Fibroblast of skin of left quadriceps (primary cell): ENCODE measurements at places on chromosomes 11 and 22.

DNA sequence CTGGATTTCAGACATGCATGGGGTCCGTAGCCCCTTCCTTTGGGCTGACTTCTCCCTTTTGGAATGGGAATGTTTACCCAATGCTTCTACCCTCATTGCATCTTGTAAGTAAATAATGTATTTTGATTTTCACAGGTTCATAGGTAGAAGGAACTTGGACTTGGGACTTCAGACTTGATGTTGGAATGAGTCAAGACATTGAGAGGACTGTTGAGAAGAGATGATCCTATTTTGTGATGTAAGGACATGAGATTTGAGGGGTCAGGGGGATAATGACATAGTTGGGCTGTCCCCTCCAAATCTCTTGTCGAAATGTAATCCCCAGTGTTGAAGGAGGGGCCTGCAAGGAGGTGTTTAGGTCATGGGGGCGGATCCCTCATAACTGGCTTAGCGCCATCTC, 933 bp upstream of the KRTAP5-10 start:
- DNase-seq = no peak

DNA sequence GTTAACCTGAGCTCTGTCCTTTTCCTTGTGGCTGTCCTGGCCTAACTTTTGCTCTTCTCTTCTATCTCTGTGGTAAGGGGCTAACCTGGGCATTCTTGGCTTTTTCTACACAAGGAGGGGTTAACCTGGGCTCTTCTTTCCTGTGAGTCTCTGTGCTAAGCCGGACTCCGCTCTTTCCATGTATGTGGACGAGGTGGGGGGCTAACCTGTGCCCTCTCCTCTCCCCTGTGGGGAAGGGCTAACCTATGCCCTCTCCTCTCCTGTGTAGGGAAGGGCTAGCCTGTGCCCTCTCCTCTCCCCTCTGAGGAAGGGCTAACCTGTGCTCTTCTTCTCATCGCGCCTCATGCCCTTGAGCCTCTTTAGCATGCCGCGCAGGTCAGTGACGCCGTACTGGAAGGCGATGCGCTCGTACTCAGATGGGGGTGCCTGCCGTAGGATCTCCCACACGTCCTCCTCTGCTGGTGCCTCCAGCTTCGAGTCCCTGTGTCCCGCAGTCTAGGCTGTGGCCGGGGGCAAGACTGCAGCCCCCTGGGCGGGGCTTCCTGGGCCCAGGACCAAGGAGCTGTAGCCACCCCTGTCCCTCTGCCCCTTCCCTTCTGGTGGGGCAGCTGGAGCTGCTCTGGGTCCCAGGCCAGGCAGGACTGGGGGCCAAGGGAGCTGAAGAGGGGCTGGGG, 6.5 kb downstream of the MYBPC3 start:
- no peak for DNase-seq

- no peak for DNase-seq
Observed at GRCh38 chr11:1031121-1031899, 5.2 kb downstream of the MUC6 start.

GRCh38 chr22:38824585-38824984, 19.2 kb downstream of the NPTXR start:
- peak; percentile 49 for DNase-seq

DNA sequence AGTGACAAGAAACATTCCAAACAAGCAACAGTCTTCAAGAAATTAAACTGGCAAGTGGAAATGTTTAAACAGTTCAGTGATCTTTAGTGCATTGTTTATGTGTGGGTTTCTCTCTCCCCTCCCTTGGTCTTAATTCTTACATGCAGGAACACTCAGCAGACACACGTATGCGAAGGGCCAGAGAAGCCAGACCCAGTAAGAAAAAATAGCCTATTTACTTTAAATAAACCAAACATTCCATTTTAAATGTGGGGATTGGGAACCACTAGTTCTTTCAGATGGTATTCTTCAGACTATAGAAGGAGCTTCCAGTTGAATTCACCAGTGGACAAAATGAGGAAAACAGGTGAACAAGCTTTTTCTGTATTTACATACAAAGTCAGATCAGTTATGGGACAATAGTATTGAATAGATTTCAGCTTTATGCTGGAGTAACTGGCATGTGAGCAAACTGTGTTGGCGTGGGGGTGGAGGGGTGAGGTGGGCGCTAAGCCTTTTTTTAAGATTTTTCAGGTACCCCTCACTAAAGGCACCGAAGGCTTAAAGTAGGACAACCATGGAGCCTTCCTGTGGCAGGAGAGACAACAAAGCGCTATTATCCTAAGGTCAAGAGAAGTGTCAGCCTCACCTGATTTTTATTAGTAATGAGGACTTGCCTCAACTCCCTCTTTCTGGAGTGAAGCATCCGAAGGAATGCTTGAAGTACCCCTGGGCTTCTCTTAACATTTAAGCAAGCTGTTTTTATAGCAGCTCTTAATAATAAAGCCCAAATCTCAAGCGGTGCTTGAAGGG, 6.0 kb downstream of the MALAT1 start:
- no peak for DNase-seq

GRCh38 chr11:29962243-29962642, 54.6 kb downstream of the KCNA4 start:
- no peak for DNase-seq
